ENCODE measurements at places on chromosomes 12 and 14.

DNA sequence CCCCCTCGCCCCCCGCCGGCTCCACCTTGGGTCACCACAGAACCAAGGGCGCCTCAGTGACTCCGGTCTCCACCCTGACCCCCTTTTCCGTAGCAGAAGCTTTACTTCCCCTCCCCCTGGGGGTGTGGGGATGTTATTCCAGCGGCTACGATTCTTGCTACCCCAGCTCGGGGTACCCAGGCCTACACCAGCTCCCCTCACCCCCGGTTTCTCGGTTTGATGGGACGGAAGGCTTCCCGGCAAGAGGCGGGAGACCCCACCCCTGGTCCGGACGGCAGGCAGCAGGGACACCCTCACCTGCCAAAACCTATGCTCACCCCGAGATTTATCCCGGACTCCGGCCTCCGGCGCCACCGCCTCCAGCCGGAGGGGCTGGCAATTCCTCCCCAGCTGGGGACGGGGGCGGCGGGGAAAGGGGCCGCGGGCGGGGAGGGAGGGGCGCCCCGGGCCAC, 619 bp downstream of the RAB15 start:
- DNase-seq, result no peak

DNA sequence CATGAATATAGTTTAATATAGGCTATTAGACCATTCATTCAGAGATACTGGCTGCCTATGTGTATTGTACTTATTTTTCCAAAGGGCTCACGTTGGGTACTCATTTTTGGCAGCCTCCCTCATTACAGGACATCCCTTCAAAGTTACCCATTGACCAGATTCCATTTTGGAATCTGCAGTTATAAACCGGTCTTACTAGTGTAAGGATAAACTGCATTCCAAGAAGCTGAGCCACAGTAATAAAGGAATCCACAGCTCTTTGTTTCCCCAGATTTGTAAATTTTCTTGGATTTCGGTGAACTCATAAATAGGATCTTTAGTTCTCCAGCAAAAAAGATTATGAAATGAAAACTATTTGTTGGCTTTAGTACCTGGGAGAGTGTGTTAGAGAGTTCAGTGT, 18.9 kb upstream of the CFL2 start:
- no peak for DNase-seq

- DNase-seq, result no peak
Observed at GRCh38 chr12:77231501-77231918, 166.1 kb upstream of the E2F7 start.

- DNase-seq, result no peak
Observed at GRCh38 chr14:34931206-34931605, 51.6 kb upstream of the SRP54 start.

DNA sequence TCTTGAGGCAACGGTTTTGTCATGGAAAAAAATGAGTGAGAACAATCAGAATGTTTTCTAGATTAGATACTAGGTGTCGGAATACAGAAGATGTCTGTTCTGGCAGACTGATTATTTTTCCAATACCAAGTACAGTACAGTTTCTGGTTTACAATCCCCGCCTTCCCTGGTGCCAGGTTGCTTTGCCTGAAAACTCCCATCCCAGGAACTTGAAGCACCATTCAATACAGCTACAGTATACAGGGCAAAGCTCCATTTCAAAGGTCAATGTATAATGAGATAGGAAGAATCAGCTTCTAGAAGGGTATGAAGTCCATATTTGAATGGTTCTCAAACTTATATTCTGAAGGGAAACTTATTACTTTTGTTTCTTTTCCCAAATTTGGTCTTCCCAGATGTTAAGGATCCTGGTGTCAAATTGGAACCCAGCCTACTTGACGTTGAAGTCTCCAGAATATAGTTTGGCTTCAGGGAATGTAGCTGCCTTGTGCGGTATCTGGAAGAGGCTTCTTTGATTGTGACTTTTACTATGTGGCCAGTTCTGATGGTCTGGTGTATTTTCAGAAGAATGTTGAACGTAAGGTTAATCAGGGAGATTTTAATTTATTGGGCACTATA, 238.0 kb upstream of the ATP2B1 start:
- no peak for DNase-seq

DNA sequence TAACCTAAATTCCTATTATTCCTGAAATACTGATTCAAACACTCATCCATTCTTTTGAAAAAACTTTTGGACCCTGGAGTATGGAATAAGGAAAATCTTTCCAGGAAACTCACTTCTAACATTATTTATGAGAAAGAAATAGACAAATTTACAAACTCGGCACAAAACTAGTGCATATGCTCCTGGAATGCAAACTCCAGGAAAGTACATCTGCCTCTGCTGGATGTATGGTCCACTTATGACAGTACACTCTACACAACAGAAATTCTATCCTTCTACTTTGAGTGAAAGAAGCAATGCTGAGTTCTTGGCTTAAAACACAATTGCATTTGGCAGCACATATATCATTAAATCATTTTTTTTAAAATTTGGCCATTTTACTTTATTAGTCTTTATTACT, 700.5 kb upstream of the STXBP6 start:
- no peak for DNase-seq

- no peak for DNase-seq
Observed at GRCh38 chr12:106072751-106073150, 66.0 kb downstream of the NUAK1 start.

GRCh38 chr14:86973177-86973576, 1019.8 kb downstream of the GALC start:
- DNase-seq, result no peak

DNA sequence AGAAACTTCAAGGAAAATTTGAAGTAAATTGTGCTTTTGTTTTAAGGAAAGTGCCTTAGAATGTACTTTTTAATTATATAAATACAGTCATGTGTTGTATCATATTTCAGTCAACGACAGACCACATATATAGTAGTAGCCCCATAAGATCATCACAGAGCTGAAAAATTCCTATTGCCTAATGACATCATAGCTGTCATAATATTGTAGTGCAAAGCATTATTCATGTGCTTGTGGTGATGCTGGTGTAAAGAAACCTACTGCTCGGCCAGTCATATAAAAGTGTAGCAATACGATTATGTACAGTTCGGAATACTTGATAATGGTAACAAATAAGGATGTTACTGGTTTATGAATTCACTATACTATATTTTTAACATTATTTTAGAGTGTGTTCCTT, 198.9 kb upstream of the SLC16A7 start:
- no peak for DNase-seq

- no peak for DNase-seq
Observed at GRCh38 chr12:77760271-77761025, 70.2 kb upstream of the NAV3 start.

DNA sequence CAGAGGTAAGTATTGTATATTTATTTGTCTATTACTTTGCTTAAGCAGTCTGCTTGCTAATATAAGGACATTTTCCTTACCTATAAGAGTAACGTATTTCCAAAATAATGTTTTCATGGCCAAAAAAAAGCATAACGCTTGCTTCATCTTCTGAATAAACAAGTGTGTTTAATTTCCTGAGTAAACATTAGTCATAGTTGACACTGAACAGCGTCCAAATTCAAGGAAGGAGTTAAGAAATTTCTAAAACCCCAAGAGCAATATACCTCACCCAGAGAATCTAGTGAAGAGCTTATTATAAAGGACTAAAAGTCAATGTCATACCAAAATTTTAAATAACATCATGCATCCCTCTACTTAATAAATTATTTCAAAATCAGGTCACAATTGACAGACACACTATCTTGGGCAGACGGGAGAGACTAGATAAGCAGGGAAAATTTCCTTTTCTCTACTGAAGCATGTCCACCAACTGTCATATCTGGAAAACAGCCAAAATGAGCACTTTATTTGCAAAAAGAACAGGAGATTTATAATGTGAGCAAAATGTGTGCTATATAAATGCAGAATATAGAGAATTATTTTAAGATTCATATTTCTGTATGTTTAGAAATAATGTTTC, 25.1 kb downstream of the ANKS1B start:
- no peak for DNase-seq

DNA sequence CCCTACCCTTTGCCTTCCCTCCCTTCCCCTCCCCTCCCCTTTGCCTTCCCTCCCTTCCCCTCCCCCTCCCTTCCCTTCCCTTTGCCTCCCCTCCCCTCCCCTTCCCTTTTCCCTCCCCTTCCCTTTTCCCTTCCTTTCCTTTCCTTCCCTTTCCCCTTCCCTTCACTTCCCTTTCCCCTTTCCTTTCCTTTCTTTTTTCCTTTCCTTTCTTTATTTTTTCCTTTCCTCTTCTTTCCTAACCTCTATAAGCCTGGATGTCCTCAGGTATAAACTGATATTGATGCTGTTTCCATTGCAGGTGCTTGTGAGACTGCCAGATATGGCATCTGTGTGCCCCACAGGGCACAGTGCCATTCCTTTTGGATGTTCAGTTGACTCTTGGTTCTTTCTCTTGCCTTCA, 163.2 kb downstream of the ESRRB start:
- DNase-seq, result no peak

- DNase-seq, result no peak
Observed at GRCh38 chr12:54193434-54193833, 4.6 kb upstream of the SMUG1 start.

GRCh38 chr12:85476756-85477155, 196.7 kb downstream of the ALX1 start:
- no peak for DNase-seq

DNA sequence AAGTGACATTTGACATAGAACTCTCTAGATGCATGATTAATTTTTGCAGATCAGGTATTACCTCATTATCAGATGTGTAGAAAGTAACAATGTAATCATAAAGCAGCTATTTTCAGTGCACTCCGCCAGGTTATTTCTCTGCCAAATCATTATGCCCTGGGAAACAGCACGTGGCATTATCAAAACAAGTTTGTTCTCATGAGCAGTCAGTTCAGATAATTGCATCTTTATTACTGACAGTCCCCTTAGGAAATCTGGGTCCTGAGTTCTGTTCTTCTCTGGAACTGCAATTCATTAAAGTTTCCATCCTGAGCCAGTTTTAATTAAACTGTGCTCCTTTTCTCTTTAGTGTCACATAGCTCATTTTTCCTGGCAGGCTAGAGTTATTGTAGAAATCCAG, 94.7 kb upstream of the KRR1 start:
- no peak for DNase-seq

DNA sequence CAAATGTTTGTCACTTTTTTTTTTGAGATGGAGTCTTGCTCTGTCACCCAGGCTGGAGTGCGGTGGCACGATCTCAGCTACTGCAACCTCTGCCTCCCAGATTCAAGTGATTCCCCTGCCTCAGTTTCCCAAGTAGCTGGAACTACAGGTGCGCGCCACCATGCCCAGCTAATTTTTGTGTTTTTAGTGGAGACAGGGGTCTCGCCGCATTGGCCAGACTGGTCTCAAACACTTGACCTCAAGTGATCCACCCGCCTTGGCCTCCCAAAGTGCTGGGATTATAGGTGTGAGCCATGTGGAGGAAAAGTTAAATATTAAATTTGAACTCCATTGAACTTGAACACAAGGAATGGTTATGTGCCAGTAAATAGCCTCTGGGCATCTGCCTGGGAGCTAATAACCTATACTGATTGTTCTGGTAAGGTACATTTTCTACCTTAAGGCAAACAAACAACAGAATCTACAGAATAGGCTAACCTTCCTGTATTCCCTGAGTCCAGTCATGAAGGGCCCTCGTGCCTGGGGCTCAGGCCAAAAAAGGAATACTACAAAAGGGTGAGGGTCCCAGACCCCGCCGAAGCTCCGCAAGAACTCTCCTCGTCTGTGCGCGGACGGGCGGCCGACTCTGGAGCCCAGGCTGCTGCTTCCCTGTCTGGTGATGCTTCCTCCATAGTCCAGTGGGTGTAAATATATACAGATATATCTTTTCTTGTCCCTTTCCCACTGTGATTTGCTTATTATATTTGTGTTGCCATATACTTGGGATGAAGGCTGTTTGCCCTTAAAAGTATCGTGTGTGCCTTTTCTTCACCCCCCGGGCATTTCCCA, 74.0 kb upstream of the EIF5 start:
- DNase-seq, result no peak

GRCh38 chr12:117178745-117179144, 11.5 kb downstream of the FBXO21 start:
- DNase-seq, result no peak

DNA sequence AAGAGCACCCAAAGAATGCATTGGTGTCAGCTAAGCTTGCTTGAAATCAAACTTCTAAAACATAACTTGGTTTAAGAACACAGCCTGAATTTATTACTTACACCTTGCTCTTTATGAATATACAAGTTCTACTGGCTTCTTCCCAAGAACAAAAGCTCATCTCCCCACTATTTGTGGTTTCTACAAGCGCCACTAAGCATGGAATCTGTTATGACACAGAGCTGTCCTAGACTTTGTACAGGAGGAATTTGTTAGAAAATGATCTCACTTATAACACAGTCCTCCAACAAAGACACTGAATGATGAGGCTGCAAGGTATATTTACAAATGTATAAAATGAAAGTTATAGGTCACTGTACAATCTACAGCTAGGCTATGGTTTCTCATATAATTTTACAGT, 452.1 kb downstream of the BCAT1 start:
- DNase-seq, result no peak

DNA sequence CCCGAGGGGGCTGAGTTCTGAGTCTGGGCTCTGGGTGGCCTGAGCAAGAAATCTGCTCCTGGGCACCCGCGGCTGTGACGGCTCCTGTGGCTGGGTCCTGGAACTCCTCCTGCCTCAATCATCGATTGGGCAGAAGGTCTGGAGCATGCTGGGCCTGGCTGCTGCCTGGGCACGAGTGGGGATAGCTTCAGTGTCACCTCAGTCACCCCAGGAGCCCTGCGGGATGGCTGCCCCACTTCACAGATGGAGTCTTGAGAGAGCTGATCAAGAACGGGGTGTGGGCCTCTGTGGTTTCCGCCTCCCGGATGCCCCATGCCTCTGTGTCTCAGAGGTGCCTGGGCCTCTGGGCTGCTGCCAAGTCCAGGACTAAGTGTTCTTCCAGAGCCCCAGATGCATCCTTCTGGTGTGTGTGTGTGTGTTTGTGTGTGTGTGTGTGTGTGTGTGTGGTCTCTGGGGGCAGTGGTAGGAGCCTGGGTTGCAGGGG, 185.6 kb upstream of the C14orf180 start:
- no peak for DNase-seq

- no peak for DNase-seq
Observed at GRCh38 chr12:42475106-42475505, 114.4 kb downstream of the PRICKLE1 start.

DNA sequence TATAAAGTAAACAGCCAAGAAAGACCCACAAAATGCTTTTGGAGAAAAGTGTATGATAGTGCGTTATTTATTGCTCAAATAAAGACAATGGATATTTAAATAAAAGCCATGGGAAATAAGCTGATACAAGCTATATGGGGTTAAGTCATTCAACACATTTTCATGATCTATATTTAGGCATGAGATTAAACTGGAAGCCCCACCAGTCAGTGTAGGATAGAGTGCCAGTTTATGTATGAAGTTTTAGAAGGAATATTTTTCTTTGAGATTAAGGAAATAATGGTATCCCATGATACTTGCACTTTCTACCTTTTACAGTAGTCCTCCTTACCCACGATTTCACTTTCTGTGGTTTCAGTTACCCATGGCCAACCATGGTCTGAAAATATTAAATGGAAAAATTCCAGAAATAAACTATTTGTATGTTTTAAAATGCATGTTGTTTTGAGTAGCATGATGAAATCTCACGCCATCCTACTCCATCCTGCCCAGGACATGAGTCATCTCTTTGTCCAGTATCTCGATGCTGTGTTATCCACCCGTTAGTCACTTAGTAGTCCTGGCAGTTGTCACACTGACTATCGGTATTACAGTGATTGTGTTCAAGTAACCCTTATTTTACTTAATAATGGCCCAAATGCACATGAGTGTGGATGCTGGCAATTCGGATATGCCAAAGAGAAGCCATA, 22.3 kb downstream of the SYT1 start:
- DNase-seq, result no peak
